Sigmoid colon (tissue), 7 donors: ENCODE measurements at places on chromosomes 12 and 14. TPM values are rescaled to one million over a fixed set of nuclear protein-coding genes. Genes with fewer than 3 reads are reported as not detected.

IL22 gene
- not detected for polyA plus RNA-seq

GRCh38 chr12:12319451-12320183 is 30.4 kb downstream of the MANSC1 start:
- H3K27ac ChIP-seq: peak overlapping the region; percentile 54
- H3K27me3 ChIP-seq: no peaks in the 10 kb centered on the region
- no peaks in the 10 kb centered on the region for H3K36me3 ChIP-seq
- peak; percentile 55 for DNase-seq
- peak overlapping the region; percentile 30 for H3K4me3 ChIP-seq
- peaks cover 21% of the 10 kb centered on the region for H3K4me1 ChIP-seq

CCDC60 gene
- polyA plus RNA-seq: 1.3 TPM

GRCh38 chr14:95314609-95315008 is 5.1 kb downstream of the CLMN start:
- peaks cover 13% of the 10 kb centered on the region for H3K4me1 ChIP-seq
- H3K4me3 ChIP-seq: no peak overlapping the region
- no peak for DNase-seq
- no peaks in the 10 kb centered on the region for H3K27me3 ChIP-seq

DNA sequence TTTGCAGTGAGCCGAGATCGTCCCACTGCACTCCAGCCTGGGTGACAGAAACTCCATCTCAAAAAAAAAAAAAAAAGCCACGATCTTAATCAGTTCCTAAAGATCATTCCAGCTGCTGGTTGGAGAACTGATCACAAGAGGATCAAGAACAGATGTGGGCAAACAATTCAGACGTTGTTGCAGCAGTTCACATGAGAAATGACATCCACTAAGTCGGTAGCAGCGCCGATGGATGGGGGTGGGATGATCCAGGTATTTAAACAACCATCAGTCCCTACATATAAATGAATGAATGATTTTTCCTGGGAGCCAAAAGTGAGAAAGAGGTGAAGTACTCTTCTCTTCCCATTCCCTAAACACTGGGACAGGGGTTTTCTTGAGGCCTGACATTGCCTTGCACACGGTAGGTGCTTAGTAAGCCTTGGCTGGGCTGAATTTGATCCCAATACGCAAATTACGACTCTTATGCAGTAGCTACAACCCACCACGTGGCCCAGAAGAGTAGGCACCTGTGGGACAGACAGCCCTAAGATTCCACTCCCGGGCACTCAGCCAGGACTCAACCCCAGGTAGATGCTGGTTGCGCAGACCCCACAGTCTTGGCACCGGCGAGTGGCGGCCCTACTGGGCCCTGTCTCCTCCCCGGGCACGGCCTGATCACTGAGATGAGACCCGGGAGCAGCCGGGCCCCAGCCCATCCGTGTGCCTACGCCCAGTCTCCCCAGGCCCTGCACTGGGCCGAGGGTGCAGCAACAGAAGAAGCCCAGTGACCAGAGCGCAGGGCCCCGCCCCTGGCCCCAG is 565 bp downstream of the SPRYD3 start:
- H3K36me3 ChIP-seq: peaks cover 35% of the 10 kb centered on the region
- H3K27ac ChIP-seq: peak overlapping the region; percentile 93
- DNase-seq: peak; percentile 53

DNA sequence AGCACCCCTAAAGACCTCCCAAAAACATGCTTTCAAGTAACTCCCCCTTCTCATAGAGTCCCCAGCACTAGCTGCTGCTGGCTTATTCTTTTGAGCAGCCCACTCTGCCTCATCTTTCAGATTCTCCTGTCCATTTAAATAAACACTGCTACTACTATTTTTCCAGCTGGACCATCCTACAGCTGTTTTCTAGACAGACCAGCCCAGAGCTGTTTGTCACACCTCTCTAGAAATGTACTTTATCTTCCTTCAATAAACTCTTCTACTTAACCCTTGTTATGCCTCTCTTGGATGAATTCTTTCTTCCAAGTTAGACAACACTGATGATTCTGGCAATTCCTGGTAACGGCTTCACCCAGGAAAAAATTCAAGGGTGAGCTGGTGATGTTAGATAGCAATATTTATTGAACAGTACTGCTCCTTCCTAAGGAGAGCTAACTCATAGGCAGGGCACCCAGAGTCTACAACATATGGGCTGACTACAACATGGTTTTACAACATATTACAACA is 995.7 kb downstream of the LRFN5 start:
- no peak for DNase-seq
- H3K36me3 ChIP-seq: no peaks in the 10 kb centered on the region
- no peaks in the 10 kb centered on the region for H3K27me3 ChIP-seq
- H3K4me3 ChIP-seq: no peak overlapping the region

DERA gene
- 106 TPM for polyA plus RNA-seq
